ENCODE measurements at places on chromosomes 11 and 22.

GRCh38 chr11:64853709-64854108 is 9.3 kb upstream of the CDC42BPG start:
- DNase-seq = no peak

GRCh38 chr22:40414838-40415505 is 44.6 kb downstream of the SGSM3 start:
- DNase-seq = no peak

DNA sequence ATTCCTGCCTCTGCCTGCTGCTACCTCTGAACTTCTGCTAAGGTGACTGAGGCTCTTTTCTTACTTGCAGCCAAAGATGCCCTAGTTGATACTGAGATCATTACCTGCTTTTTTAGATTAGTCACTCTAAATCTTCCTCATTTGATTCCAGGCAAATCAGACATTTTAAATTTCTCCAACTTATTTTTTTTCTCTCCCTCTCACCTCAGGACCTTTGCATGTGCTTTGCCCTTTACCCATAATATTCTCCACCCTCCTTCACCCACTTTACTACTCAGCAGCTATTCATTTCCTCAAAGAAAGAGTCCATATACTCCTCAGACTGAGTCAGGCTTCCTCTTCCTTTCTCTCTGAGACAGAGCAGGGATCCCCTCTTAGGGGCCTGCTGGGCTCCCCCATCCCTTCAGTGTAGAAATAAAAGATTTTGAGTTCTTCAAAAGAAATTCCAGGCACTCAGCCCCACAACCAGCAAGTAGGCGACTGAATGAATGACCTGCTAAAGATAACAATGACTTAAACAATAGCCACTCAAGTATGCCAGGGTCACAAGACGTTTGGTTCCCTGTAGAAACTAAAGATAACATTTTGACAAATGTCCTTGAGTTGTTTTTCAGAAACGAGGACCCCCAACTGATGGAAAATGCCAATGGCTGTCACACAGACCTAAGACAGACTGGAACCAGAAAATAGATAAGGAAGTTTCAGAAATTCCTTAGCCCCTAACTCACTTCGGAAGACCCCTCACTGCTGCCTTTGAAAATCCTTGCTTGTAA is 104.2 kb downstream of the MTNR1B start:
- DNase-seq = no peak

GRCh38 chr11:72119198-72119597 is 6.7 kb upstream of the ANAPC15 start:
- DNase-seq = no peak

GRCh38 chr11:12170984-12171383 is 60.6 kb downstream of the MICAL2 start:
- DNase-seq = peak; percentile 69

GRCh38 chr11:20457934-20458680 is 70.6 kb downstream of the PRMT3 start:
- no peak for DNase-seq

DNA sequence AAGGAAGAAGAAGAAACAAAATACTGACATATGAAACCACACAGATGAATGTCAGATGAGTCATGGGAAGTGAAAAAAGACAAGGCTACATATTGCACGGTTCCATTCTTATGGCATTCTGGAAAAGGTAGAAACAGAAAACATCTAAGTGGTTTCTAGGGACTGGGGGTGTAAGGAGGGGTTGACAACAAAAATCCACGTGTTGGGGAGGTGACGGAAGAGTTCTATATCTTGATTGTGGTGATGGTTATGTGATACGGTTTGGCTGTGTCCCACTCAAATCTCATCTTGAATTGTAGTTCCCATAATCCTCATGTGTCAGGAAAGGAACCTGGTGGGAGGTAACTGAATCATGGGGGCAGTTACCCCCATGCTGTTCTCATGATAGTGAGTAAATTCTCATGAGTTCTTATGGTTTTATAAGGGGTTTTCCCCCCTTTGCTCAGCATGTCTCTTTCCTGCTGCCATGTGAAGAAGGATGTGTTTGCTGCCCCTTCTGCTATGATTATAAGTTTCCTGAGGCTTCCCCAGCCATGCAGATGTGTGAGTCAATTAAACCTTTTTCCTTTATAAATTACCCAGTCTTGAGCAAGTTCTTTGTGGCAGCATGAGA is 6.4 kb upstream of the ARFGAP3 start:
- peak; percentile 27 for DNase-seq

DNA sequence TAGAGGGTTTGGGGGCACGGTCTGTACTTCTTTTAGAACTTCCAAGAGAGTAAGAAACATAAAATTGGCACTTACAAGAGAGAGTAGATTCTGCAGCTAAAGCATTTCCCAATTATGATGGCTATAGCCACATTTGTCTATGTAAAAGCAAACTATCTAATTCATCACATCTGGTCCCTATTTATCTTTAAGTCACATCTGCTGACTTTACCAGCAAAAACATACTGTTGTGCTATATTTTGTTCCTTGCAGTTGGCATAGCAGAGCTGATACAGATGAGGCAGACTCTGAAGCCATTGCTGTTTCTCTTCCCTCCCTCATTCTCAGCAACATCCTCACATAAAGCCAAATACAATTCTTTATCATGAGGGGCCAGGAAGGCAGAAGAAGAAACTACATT is 1533.5 kb upstream of the RAG2 start:
- DNase-seq = no peak

DNA sequence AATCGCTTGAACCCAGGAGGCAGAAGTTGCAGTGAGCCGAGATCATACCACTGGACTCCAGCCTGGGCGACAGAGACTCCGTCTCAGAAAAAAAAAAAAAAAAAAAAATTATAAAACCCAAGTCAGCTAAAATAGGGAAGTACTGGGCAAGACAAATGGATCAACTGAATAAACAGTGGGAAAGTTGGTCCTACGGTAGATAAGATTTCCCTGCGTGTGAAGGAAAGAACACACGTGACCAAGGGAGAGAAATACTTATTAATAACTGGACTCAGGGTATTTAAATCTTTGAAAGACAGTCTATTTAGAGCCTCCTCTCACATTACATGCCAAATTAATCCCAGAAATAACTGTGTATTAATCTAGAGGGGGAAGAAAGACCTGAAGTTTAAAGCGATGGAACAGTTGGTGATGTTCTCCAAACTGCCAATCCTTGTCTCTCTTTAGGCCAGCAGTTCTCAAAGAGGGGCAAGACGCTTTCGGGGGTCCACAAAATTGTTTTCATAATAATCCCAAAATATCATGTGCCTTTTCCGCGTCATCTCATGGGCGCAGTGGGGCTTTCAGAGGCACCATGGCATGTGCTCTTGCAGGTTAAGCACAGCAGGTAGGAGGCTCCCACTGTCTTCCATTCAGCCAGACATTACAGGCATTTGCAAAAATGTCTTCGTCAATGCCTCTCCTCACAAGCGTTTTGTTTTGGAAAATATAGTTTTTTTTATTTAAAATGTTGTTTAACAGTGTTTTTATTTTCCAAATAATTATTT is 6.6 kb downstream of the RTL6 start:
- DNase-seq = no peak

DNA sequence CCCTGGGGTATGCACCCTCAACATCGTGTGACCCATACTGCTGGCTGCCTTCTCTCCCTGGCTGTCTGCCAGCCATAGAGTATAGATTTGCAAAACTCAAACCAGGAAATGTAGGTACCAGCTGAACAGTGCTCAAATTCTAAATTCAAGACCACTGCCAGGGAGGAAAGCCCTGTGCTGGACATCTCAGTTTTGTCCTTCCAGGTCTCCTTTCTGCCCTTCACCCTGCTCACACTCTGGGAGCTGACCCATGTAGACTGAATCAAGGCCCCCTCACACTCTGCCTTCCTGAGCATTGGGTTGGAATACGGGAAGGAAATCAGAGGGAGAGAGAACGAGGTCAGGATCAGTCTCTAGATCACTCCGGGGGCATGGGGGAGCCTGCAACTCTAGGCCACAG is 12.4 kb upstream of the DRD2 start:
- DNase-seq = no peak

- no peak for DNase-seq
Measured at GRCh38 chr22:50544078-50544745, 1.5 kb upstream of the KLHDC7B start.

DNA sequence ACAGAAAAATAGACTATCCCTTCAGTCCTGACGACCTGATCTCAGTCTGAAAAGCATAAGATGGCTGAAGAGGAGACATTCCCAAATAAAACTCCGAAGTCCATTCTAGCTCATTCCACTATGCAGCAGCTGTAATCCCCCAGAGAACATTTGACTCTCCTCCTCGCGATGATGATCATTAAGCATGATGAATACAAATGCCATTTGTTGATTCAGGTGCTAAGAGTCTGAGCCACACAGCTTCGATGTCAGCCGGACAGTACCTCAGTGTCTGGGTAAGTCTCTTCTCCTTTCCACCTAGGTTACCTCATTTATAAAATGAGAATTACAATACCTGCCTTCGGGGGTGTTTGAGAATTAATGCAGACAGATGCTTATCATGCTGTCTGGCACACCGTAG is 94.8 kb downstream of the TENM4 start:
- DNase-seq = no peak

DNA sequence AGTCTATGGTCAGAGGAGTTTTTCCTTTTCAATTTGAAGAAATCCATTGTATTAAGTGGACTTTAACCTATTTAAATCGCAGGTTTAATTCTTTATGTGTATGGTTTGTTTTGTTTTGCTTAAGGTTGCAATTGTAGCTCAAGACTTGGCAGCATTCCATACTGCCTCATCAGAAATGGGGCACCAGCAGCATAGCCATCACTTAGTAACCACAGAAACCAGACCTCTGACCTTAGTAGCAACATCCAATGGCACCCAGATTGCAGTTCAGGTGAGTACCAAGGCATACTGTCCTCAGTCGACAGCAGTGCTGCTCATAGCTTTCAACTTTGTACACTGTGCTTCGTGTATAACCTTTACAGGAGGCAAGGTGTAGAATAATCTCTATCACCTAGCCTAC is 48.4 kb upstream of the WEE1 start:
- no peak for DNase-seq

- peak; percentile 18 for DNase-seq
Measured at GRCh38 chr22:43826142-43827002, 14.3 kb upstream of the EFCAB6 start.

DNA sequence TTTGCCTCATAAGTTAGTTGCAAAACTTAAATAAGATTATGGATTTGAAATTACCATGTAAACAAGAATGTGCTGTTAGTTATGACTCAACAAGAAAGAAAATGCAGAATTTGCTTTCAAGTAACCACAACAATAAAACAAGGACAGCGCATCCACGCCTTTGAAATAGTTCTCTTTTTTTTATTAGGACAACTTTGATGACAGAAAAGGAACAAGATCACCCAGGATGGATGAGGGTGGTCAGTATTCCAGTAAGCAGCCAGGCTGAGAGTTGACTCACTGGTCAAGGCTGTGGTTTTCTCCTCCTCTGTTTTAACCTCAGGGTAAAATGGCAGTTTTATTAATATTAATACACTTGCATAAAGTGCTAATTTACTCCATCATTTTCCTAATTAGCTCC is 544.4 kb downstream of the OPCML start:
- DNase-seq = peak; percentile 64

- DNase-seq = no peak
Measured at GRCh38 chr11:12840871-12841660, 166.8 kb downstream of the TEAD1 start.

DNA sequence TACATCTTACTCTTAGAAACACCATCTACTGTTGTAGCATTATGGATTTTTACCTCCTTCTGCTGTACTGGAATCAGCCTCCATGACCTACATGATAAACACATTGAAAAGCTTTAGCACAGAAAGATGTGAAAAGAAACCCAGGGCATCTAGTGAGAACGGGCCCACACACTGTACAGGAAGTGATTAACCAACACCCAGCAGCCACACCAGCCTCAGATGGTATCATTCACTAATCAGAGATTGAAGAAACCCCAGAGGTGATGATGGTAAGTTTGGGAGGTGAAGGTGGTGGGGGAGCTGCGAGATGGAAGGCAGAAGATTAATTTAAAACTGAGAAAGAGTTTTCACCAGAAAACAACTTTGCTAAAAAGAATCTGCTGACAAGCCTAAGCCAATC is 46.1 kb downstream of the RASSF10 start:
- DNase-seq = no peak

DNA sequence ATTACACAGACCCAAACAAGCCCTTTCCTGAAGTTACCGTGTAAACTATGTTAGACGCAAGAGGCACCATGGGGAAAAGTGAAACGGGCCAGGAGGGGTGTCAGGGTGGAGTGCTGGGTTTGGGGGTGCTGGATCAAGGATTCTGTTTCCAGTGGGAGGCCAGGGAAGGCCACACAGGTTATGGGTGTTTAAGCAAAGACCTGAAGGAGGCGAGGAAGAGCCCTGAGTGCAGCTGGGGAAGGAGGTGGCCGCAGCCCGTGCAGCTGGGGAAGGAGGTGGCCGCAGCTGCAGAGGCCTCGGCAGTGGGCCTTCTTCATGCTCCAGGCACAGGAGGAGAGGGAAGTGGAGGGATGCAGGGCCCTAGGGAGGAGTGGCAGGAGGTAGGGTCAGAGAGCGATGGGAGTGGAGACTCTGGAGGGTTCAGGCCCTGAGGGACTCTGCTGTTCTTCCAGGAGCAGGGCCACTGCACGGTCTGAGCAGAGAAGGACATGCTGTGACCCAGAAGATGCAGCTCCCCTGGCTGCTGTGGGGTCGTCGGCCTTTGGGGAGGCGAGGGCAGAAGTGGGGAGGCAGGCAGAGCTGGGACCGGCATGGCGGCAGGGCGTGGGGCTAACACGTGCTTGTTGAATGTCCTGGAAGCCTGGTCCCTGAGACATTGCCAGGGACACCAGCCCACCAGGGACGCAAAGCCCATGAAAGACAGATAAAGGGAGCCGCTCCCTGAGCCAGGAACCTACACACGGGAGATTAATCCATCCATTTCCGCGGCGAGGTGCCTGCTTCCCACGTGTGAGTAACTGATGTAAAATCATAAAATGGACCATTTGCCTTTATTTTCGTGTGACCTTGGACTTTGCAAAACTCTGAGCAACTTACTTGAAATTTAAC is 1049.1 kb downstream of the BRD1 start:
- no peak for DNase-seq

- no peak for DNase-seq
Measured at GRCh38 chr11:16796311-16796710, 57.9 kb downstream of the C11orf58 start.

DNA sequence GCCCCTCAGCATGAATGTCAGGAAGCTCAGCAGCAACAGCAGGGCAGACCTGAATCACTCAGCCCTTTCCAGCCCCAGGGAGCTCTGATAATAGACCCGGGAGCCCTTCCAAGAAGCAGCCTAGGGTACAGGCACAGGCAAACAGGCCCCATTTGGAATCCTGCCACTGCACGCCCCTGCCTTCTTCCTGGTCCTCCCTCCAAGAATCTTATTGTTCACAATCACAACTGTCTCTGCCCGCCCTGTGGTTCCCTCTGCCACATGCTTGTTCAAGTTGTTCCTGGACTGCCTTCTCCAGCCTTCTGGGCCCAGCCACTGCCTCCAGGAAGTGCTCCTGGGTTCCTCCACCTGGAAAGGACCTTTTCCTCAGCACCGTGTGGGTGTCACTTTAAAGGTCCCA is 54.6 kb downstream of the LRRC32 start:
- no peak for DNase-seq

- no peak for DNase-seq
Measured at GRCh38 chr22:30541961-30542810, 4.4 kb downstream of the SEC14L6 start.

GRCh38 chr11:85525686-85526085 is 101.5 kb downstream of the DLG2 start:
- no peak for DNase-seq
